Osteoblast (primary cell): ENCODE measurements at places on chromosomes 12 and 14.

- DNase-seq = no peak
Observed at GRCh38 chr14:87018294-87018693, 974.7 kb downstream of the GALC start.

DNA sequence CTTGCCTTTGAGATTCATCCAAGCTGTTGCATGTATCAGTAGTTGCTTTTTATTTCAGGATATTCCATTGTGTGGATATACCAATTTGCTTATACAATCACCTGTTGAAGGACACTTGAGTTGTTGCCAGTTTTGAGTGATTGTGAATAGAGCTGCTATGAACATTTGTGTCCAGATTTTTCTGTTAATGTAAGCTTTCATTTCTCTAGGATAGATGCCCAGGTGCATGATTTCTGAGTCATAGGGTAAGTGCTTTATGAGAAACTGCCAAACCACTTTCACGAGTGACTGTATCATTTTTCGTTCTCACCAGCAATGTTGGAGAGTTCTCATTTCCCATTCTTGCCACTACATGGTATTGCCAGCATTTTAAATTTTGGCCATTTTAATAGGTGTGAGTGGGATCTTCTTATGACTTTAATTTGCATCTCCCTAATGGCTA lies 434.6 kb upstream of the RGS6 start:
- no peak for DNase-seq

GRCh38 chr12:11927286-11927935 lies 143.3 kb upstream of the BCL2L14 start:
- no peak for DNase-seq

- no peak for DNase-seq
Observed at GRCh38 chr14:56562883-56563282, 16.7 kb upstream of the TMEM260 start.

- no peak for DNase-seq
Observed at GRCh38 chr14:74492776-74493342, at the start of gene NPC2. Gene NPC2, minus strand, starts transcription at chr14:74493305. Its CDS starts 31 bp downstream, at chr14:74493274.

DNA sequence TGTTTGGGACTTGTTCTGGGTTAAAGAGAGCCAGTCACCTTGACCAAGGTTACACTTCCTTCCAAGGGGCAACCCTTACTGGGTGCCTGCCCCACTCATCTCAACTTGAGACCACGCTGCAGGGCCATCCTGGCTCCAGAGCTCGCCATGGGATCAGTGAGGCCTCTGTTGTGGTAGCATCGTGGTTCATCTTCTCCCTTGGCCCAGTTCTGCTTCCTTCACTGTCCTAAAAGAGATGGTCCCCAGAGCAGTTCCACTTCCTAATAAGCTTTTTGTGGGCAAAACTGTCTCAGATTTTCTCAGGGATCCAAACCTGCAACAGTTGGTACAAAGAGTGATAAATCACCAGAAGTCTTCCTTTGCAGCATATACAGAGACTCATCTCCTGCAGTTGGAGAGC lies 165.9 kb upstream of the TMEM260 start:
- no peak for DNase-seq

DNA sequence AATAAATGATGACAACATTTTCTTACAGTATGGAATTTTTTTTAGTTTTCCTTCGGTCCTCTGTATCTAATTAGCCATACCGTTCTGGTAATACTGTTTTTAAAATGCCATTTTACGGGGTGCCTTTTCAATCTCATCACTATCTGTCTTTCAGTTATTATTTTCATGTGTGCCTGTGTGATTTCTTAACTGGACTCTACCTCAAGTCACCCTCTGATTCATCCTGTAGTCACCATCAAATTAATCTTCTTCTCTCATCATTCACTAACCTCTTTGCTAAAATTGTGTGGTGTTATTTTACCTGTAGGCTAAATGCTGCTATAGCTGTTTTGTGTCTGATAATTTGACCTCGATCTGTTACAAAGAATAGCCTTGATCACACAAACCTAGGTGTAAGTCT lies 16.0 kb upstream of the CCT2 start:
- peak; percentile 81 for DNase-seq

GRCh38 chr14:104135904-104136471 lies 2.4 kb upstream of the KIF26A start:
- DNase-seq = peak; percentile 85

GRCh38 chr12:12201274-12201758 lies 65.5 kb downstream of the LRP6 start:
- DNase-seq = no peak

- no peak for DNase-seq
Observed at GRCh38 chr12:62123721-62124203, 136.4 kb upstream of the USP15 start.

DNA sequence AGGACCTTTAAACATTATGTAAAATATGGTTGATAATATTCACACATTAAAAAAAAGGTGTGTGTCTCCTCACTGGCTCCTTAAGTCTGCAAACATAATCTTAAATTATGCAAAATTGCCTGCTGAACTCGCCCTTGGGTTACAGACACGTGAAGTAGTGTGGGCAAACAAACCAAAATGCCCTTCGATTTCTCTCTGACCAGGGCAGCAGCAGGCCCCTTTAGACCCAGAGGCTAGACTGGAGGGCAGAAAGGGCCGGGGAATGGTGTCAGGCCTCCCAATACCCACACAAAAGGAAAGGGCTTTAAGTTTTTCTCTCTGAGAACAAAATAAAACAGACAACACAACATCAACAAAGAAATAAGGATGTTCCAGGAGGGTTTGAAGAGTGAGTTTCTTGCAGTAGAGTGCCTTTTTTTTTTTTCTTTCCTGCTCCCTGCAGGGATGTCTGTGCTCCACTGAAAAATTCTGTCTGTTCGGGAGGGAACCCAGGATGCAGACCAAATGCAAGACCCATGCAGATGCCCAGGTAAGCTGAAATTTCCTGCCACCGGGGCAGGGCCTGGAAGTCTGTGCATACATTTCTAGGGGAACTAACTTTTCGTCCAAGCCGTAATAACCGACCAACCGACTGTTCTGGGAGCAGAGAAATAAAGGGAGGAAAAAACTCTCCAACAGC lies 1.7 kb downstream of the TBX3 start:
- peak; percentile 87 for DNase-seq

- no peak for DNase-seq
Observed at GRCh38 chr12:21323736-21324135, 11.0 kb downstream of the SLCO1A2 start.

GRCh38 chr12:15931590-15932053 lies 20.5 kb downstream of the DERA start:
- DNase-seq = peak; percentile 61

GRCh38 chr14:98101323-98101722 lies 1170.7 kb downstream of the BCL11B start:
- no peak for DNase-seq

DNA sequence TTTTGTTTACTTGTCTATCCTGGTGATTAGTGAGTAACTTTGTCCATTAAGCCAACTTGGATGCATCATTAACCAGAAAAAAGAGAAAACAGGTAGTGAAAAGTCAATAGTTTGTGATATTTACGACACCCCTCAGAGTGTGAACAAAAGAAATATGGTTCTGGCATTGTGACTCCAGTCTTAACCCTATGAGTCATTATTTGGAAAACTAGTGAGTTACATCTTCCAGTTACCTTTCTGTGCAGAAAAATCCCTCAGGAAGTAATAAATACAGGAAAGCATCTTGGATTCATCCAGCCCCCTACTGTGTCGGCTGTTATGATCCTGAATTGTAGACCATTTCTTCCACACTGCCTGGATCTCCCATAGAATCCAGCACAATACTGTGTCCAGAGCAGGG lies 379.1 kb downstream of the GALC start:
- DNase-seq = no peak

DNA sequence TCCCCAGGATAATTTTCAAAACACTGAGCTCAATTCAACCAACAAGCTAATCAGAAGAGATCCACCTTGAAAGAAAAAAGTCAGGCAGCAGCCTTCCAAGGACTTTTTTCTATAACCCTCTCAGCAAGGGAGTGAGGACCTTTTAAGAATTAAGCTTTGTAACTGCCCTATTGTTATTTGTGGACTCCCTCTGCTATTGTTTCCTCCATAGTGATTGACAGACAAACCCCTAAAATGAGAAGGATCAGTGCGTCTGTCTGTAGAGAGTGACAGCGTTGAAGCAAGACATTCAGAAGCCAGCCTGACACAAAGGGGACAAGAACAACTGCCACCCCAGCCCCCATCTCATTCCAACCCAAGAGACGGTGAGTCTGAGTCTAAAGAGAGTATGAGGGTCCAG lies 30.3 kb upstream of the BTG1 start:
- DNase-seq = no peak

DNA sequence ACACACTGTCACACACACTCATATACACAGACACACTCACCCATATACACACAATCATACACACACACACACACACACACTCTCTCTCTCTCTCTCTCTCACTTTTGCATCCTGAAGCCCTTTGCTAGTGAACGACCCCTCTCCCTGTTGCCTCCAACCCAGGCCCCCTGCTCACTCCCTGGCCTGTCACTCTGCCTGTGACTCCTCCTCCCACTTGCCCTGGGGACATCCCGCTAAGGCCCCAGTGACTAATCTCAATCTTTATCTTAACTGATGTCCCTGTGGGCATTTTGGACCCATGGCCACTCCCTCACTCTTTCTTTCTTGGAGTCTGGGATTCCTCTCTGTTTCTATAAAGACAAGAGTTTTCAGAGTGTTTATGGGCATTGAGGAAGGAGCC lies 10.9 kb upstream of the DLK1 start:
- DNase-seq = no peak

GRCh38 chr14:96844857-96845570 lies 47.8 kb downstream of the VRK1 start:
- no peak for DNase-seq

DNA sequence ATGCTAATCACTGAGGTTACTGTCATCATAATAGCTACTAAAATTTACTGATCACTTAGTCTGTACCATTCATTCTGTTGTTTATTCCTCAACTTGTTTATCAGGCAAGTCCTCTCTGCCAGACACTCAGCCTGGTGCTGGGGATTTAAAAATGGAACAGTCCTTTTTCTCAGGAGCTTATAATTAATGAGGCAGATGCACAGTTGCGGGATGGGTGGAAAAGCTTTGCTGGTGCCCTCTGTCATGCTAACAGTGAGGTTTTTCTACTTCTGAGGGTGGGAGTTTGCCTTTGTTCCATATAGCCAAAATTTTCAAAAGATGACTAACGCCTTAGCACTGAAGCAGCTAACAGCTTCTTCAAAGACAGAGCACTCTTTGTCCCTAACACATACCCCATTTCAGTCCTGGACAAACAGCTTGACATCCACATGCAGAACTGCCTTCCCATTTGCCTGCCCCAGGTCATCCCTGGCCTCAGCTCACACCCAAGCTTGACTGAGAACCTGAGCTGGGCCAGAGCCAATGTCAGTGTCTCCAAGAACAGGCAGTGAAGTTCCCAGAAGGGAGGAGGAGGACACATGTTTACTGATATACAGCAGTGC lies 30.8 kb upstream of the HSPB8 start:
- DNase-seq = no peak

GRCh38 chr12:6394398-6394797 lies 10.4 kb downstream of the LTBR start:
- peak; percentile 30 for DNase-seq

DNA sequence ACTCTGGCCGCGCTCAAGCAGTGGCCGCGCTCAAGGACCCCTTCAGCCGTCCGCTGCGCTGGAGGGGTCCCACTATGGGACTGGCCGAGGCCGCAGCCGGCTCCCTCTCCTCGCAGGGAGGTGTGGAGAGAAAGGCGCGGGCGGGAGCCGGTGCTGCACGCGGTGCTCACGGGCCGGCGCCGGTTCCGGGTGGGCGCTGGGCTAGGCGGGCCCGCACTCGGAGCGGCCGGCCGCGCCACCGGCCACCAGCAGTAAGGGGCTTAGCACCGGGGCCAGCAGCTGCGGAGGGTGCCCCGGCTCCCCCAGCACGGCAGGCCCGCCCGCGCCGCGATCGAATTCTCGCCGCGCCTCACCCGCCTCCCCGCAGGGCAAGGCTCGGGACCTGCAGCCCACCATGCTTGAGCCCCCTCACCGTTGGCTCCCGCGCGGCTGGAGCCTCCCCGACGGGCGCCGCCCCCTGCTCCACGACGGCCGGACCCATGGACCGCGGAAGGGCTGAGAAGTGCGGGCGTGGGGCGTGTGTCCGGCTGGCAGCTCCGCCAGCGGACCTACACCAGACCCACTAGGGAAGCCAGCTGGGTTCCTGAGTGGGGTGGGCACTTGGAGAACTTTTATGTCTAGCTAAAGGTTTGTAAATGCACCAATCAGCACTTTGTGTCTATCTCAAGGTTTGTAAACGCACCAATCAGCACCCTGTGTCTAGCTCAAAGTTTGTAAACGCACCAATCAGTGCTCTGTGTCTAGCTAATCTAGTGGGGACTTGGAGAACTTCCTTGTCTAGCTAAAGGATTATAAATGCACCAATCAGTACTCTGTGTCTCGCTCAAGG lies 49.5 kb downstream of the KLHL28 start:
- DNase-seq = no peak

GRCh38 chr12:681568-682256 lies 18.5 kb upstream of the NINJ2 start:
- no peak for DNase-seq

DNA sequence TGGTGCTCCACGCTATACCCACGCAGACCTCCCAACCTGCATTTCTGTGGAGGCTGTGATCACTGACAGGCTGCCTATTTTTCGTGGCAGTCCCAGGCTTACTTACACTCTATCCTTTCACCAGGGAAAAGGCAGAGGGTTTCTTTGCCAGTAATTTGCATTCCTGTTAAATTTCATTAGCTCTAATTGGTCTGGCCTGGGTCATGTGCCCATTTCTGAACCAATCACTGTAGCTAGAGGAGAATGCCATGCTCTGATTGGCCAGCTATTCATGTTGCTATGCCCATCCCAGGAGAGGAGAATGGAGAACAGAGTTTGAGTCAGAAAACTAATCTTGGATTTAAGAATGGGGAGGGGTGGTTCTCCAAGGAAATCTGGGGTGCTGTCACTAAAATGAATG lies 43.2 kb upstream of the TUNAR start:
- DNase-seq = no peak

DNA sequence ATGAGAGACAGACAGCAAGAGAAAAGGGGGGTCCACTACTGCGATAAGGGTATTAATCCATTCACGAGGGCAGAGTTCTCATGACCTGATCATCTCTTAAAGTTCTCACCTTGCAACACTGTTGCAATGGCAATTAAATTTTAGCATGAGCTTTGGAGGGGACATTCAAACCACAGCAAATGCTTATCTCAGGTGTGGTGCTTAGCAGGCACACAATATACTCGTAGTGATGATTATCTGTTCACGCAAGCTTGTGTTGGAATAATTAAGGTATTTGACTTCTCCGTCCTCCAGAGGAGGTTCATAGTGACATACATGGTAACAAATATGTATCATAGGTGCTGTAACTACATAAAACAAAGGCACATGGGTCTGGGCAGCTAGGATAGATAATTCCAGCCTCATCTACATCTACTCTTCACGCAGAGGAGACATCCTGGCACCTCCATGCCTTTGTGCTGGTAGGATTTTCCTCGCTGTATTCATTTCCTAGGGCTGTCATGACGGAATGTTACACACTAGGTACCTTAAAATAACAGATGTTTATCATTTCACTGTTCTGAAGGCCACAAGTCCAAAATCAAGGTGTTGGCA lies 221.2 kb downstream of the RBM19 start:
- DNase-seq = no peak

GRCh38 chr12:78959556-78959955 lies 95.0 kb downstream of the SYT1 start:
- DNase-seq = no peak

GRCh38 chr14:23057757-23058653 lies 685 bp upstream of the CDH24 start:
- peak; percentile 99 for DNase-seq

- DNase-seq = no peak
Observed at GRCh38 chr14:98103705-98104104, 1168.3 kb downstream of the BCL11B start.
